ENCODE measurements at places on chromosomes 5 and 9.

DNA sequence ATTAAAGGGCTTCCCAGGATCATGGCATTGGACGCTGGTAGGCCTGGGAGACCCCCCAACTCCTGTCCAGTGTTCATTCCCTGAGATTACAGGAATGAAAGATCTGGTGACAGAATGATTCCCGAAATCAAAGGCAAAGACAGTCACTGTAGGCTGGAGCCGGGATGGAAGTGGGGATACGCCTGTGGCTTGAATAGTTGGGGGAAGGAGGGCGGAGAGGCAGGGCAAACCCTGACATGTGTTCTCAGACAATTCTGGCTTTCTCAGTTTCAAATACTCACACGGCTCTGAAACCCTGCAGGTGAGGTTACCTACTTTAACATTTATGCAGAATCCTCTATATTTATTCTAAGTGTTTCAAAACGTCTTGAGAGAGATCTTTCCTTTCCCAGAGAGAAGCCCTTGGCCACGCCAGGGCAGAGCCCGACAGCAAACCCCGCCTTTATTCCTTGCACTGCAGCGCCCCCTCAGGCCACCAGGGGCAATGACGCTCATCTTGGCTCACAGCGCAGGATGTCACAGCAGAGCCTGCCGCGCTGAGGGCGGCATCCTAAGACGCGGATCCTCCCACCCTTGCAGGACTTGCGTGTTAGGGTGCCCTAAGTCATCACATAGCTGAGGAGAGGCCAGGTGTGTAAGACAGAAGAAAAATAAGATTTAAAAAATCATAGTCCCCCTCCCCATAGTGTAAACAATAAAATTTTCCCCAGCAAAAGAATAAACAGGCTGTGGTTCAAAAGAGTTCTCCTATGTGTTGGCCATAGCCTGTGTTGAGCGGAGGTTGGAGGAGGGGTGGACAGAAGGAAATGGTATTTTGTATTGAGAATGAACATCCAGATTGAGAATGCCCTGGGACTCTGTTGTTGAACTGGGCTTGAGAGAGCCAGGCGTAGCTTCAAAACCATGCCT, 284.5 kb downstream of the NTRK2 start:
- peak; percentile 91 for DNase-seq

- no peak for DNase-seq
These were observed 18.5 kb upstream of the FKTN start for GRCh38 chr9:105539452-105539851.

- DNase-seq = no peak
These were observed 9.9 kb upstream of the OSMR start for GRCh38 chr5:38835887-38836286.

- no peak for DNase-seq
These were observed 371.7 kb upstream of the POU5F2 start for GRCh38 chr5:94113087-94113486.

- no peak for DNase-seq
These were observed 231.6 kb upstream of the NFIL3 start for GRCh38 chr9:91655215-91655614.

- DNase-seq = no peak
These were observed 64.2 kb upstream of the CPEB4 start for GRCh38 chr5:173823721-173824567.

GRCh38 chr5:15326471-15326870, 173.5 kb upstream of the FBXL7 start:
- no peak for DNase-seq

DNA sequence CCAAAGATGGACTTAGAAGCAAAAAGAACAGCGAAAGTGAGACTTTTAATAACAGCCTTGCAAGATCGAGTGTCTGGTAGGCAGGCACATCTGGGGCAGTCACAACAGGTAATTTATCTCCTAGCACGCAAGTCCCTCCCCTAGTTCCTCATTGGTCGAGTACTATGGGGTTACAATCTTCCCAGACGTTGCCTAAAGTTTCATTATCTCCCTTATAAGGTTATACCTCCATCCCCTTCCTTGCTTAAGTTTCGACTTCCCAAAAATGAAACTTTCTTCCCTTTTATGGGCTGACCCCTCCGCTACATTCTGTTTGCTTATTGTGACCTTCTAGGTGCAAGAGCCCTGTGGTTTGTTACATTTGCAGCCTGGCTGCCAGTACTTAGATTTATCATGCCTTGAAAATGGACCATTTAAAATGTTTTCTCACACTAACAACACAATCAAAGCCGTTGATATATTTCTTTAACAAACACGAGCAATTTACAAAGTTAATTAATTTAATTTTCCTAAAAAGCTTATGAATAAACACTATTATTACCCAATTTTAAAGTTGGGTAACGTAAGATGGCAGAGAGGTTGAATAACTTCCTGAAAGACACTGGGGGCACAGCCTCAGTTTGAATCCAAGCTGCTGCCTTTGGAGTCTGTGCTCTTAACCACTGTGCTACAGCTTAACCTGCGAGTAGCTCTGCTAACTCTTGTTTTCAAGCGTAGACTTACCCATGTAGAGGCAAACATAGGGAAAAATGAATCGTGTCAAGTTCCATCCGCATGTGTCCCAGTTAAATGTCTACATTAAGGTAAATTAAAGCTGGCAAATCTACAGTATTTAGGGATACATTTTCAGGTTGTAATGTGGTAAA, 91.7 kb downstream of the EDIL3 start:
- no peak for DNase-seq

GRCh38 chr5:35789732-35790456, 66.8 kb upstream of the IL7R start:
- DNase-seq = no peak

- no peak for DNase-seq
These were observed 7.7 kb downstream of the CA9 start for GRCh38 chr9:35681341-35682002.

DNA sequence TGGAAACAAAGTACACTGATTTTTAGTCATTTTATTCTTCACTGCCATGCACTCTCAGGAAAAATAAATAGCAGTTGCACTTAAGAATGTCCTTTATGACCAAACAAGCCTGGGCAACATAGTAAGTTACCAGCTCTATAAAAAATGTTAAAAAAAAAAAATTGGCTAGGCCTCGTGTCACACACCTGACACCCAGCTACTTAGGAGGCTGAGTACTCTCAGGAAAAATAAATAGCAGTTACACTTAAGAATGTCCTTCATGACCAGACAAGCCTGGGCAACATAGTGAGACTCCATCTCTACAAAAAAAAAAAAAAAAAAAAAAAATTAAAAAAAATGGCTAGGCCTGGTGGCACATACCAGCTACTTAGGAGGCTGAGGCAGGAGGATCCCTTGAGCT, 304.6 kb downstream of the SLCO4C1 start:
- DNase-seq = no peak

- DNase-seq = peak; percentile 76
These were observed 536 bp downstream of the PCDHAC1 start for GRCh38 chr5:140926443-140927227.

- DNase-seq = no peak
These were observed 78.3 kb upstream of the SEMA6A start for GRCh38 chr5:116652903-116653302.

DNA sequence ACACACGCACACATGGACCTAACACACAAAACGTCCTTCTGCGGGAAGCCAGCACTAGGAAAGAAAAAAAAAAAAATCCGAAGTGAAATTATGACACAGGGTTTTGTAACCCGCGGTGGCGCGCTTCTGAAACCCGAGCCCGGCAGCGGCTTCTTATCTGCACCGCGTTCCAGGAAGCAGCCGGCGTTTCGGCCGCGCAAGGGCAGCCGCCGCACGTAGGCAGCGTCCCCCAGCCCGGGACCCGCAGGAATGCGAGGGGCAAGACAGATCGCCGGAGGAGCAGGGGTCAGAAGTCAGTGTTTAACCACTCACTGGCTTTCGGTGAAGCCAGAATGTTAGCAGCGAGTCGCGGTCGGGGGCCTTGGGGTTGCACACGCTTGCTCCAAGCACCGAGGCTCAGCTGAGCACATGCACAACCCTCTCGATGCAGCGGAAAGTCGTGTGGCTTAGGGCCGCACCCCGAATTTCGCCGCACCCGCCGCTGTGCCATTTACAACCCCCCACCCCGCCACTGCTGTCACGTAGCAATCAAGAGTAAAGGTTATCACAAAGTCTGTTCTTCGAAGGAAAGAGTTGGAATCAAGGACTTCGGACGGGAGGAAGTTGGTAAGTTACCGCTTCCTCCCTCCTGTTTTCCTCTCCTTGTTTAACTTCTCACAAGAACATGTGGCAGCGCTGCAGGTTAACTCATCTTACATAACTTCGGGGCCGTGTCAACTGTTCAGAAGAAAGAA, 167.9 kb downstream of the AUH start:
- DNase-seq = peak; percentile 78

DNA sequence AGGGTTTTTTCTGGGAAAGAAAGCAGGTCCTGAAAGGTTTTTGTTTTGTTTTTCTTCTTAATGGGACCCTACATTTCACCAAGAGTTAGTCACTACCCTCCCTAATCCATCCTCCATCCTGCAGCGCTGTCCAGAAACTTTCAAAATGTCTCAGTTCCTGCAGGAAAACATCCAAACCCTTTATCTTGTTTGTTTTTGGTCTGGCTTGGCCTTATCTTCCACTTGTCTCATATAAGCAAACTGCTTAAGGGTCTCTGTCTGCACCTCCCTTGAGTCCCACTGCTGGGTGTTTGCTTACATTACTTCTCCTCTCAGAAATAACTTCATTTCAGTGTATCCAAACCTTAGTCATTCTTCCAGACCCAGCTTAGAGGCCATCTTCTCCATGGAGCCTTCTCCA, 11.0 kb upstream of the TRAF1 start:
- no peak for DNase-seq

DNA sequence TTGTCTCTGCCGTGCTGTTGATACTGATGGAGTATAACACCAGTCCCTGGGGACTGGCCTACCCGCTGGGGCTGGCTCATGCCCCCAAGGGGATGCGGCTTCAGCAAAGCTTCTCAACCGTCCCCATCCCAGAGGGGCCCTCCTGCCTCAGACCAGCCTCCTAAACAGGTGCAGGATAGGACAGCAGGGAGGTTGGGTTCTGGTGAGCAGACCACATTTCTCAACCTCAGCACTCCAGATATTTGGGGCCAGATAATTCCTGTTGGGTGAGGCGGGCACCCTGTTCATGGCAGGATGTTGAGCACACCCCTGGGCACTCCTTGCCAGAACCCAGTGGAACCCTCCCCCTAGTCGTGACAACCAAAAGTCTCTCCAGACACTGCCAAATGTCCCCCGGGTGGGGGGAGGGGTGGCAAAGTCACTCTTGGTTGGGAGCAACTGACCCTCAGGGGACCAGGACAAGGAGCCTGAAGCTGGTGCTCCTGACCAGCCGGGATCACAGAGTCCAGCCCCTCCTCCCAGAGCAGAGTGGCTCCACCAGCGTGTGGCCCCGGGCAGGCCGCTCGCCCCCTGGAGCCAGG, 107.8 kb downstream of the ZNF354C start:
- DNase-seq = no peak

GRCh38 chr5:58498340-58498942, 7.2 kb downstream of the GAPT start:
- DNase-seq = peak; percentile 60

DNA sequence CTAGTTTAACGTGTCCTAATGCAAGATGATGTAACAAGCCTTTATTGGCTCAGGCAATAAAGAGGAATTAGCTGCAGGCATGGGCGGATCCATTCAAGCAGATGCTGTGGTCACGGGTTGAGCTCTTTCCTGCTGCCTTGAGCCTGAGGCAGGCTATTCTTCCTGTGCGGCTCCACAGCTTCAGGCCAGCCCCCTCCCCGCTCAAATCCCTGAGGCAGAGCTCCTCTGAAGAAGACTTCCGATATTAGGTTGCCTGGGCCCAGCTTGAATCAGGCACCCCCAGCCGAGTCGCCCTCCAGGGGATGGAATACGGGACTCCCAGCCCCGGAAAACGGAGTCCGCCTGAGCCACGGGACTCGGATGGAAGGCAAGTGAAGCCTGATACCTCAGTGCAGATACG, 95.0 kb upstream of the RUFY1 start:
- no peak for DNase-seq

GRCh38 chr5:179839328-179840256, 18.9 kb downstream of the SQSTM1 start:
- DNase-seq = no peak

GRCh38 chr9:1659363-1659690, 355.8 kb upstream of the SMARCA2 start:
- DNase-seq = no peak

- no peak for DNase-seq
These were observed 123.5 kb upstream of the RAPGEF1 start for GRCh38 chr9:131863306-131863896.

DNA sequence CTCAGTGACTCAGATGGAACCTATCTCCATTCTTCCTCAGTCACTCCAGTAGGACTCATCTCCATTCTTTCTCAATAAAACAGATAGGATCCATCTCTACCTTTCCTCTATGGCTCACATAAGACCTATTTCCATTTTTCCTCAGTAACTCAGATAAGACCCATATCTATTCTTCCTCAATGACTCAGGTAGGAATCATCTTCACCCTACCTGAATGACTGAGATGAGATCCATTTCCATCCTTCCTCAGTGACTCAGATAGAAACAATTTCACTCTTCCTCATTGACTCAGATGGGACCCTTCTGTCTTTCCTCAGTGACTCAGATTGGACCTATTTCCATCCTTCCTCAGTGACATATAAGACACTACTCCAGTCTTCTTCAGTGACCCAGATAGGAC, 165.1 kb downstream of the FBXO4 start:
- no peak for DNase-seq

DNA sequence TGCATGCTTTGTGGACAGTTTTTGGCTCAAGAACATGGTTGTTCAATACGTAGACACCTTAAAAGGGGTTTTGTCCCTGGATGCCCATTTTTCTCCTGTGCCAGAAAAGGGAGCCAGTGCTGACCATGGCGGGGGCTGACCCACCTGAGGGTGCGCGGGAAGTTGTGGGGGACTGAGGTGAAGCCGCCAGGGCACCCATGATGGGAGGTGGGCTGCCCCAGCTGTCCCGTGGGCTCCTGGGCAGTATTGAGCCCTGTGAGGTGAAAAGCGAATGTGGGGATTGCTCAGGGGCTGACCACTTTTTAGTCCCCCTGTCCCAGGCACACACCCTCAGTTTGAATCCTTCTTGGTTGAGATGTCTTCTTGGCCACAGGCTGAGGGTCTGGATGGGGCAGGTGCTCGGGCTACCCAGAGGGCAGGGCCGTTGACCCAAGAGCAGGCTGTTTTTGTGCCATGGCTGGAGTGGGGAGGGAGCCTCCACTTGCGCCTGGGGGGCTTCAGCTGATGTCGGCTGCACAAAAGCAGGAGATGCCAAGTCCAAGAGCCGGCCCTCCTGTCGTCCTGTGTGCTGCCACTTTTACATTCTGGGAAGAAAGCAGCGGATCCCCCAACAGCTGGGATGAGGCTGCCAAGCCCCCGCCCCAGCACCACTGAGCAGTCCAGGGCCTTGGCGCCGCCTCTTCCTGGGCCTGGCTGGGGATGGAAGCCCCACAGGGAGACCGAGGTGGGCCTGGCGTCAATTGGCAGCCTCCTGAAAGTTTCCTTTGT, 120.1 kb downstream of the WNK2 start:
- DNase-seq = no peak
